ENCODE measurements at places on chromosomes 6 and 20.

GRCh38 chr6:4280707-4281106, 145.3 kb upstream of the ECI2 start:
- peak; percentile 88 for DNase-seq

GRCh38 chr6:157715728-157716164, 107.3 kb upstream of the SNX9 start:
- DNase-seq, result no peak

DNA sequence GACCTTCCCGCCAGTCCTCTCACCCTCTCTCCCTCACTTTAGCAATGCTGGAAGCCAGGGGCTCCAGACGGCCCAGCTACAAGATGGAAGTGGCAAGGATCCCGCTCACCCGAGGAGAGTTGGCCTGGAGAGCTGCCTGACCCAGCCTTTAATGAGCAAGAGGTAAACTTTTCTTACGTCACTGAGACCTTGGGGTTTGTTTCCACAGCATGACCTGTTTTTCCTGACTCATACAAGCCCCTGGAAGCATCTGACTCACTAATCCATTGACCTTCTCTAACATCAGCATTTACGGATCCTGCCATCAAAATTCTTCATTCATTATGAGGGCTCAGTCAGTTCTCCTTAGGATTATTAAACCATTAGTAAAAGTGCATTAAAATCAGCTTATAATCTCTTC, 120.4 kb downstream of the MYLK4 start:
- DNase-seq, result peak; percentile 95

GRCh38 chr20:35738410-35739179, 3.5 kb downstream of the RBM39 start:
- no peak for DNase-seq

- DNase-seq, result no peak
Observed at GRCh38 chr6:8193541-8193940, 91.2 kb upstream of the EEF1E1 start.

DNA sequence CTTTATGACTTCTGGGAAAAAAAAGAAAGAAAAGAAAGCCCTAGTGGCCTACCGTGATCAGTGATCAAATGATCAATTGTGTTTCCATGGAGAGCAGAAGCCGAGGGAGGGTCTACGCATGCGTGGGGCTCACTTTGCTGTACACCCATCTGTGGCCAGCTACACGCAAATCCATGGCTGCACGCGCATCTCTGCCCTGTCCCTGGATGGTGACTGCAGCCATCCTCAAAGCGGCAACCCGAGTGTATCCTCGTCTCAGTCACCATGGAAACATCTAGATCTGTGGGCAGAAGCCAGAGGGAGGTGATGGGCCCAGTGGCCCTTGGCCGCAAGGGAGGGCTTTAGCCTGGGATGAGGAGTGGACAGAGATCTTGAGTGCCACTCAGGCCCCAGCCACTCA, 785 bp upstream of the ULBP3 start:
- DNase-seq, result no peak

GRCh38 chr20:38812182-38812581, 6.7 kb downstream of the PPP1R16B start:
- no peak for DNase-seq

GRCh38 chr6:15102241-15102640, 143.6 kb upstream of the JARID2 start:
- DNase-seq, result no peak

DNA sequence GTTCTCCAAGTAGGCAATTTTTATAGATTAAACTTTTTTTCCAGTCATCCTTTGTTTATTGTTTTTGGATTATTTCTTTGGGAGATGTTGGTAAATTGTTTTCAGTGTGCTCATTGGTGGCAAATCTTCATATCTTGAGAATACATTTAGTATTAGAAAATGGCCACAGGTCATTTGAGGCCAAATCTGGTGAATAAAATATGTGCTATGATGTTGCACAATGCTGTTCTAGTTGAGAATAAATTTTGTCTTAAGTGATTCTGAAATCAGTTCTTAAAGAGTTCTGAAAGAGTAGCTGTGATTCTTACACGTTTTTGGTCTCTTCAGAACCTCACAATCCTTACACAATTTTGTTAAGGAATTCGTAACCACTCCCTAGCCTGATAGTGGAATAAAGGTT, 20.1 kb downstream of the CDKAL1 start:
- DNase-seq, result no peak

GRCh38 chr6:108222504-108222903, 38.3 kb downstream of the SNX3 start:
- DNase-seq, result no peak

- DNase-seq, result no peak
Observed at GRCh38 chr20:24488800-24489175, 19.4 kb downstream of the SYNDIG1 start.

DNA sequence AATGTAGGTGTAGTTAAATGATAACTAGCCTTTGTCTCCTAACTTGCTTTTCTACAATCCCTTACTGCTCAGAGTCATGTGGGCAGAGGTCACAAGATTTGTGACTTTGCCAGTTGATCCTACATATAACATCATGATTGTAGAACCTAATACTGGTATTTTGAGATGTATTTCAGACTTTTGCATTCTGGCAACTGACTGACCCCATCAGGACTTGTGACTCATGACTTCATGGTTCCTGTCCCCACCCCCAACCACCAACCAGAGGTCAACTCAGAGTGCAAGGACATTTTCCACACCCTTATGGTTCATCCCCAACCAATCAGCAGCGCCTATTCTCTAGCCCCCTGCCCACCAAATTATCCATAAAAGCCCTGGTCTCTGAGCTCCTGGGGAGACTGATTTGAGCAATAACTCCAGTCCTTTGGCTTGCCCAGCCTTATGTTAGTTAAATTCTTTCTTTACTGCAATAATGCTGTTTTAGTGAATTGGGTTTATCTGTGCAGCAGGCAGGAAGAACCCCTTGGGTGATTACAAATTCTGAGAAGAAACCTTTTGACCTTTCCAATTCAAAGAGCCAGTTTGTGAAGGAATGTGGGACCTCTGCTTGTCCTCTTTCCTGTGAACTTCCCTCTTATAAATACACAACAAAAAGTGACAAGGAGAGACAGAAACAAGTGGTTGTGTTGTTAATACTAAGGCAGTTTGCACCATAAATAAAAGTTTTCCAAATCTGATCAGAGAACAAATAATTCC, 588.7 kb downstream of the UTRN start:
- DNase-seq, result no peak

DNA sequence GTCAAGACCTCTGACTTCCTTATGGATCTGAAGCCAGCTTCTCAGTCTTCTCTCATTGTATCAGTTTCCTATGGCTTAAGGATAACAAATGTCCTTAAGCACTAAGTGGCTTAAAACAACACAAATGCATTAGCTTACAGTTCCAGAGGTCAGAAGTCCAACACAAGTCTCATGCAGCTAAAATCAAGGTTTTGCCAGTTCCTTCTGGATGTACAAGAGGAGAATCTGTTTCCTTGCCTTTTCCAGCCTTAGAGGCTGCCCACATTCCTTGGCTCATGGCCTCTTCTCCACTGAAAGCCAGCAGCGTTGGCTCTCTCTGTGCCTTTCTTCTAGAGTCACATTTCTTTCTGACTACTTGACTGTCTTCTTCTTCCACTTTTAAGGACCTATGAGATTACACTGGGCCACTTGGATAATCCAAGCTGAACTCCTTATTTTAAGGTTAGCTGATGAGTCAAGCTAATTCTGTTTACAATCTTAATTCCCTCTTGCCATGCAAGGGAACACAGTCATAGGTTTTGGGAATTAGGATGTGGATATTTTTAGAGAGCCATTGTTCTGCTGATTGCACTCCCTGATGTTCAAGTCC, 179.0 kb downstream of the BCAS1 start:
- DNase-seq, result peak; percentile 81

DNA sequence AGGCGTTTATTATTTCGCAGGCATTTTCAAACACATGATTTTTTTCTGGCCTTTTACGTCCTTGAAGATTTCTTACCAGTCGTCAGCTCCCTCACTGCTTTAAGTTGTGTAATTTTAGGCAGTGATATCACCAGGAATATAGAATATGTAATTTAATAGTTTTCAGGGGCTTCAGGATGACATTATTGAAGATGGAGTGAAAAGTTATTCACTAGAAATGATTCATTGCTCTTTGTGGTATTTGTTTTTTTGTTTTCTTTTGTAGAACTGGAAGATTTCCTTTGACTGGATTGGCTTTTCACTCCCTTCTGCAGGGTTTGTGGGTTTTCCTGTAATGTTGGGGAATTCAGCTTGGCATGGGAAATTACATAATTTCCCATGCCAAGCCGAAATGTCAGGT, 2.0 kb downstream of the LRRC1 start:
- DNase-seq, result peak; percentile 43

DNA sequence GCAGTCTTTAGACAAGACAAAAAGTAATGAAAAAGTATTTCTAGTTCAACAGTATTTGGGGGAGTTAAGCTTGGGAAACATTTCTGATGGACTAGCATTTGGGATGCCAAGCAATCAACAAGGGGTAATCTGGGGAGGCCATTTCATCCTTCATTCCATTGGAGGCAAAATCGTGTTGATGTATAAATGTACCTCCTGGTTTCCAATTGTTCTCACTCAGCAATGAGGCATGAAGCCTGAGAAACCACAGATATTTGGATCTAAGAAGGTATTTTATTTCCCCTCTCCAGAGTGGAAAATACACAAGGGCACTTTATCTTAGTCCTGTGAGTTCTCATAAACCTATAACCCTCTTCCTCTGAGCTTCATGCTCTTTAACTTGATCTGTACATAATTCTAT, 68.2 kb downstream of the TBX18 start:
- no peak for DNase-seq

- no peak for DNase-seq
Observed at GRCh38 chr20:25547999-25548398, 37.3 kb downstream of the NINL start.

DNA sequence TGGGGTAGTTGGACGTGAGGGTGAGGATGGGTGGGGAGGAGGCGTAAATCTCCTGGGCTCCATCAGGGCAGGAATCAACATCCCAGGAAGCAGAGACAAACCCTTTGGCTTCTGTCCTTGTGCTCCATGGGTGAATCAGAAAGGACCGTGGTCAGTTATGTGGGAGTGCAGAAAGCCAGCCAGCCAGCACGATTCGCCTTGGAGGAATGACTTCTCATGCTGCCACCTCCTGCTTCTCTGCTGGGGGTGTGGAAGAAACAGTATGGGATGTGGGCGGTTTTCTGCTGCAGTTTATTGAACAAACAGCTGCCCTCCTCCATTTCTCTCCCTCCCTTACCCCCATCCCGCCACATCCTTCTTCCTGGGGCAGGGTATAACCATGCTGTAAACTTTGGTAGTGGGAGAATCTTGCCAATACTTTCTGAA, 214.5 kb downstream of the SOX4 start:
- DNase-seq, result peak; percentile 65

DNA sequence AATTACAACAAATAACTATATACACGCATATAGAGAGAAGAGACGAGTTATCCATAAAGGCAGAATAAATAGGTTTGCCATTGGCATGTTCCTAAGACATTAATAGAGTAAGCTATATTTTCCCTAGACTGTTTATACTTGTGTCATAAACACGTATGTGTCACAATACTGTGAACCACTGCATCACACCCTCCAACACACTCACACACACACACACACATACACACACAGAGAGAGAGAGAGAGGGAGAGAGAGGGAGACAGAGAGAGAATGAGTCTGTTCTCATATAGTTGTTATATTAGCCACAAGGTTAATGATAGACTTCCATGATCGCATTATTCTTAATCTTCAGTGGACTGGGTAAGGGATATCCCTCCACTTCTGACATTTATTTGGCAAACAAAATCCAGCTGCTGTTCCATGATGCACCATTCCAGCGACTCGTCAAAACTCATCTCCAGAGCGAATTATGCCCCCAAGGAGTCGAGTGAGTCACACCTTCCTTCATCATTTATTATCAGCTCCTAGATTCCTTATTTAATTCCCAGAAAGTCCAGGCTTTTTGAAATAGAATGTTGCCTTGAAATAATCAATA, 82.8 kb upstream of the HIVEP1 start:
- no peak for DNase-seq

GRCh38 chr6:31114970-31115849, 610 bp downstream of the PSORS1C1 start:
- DNase-seq, result peak; percentile 72

DNA sequence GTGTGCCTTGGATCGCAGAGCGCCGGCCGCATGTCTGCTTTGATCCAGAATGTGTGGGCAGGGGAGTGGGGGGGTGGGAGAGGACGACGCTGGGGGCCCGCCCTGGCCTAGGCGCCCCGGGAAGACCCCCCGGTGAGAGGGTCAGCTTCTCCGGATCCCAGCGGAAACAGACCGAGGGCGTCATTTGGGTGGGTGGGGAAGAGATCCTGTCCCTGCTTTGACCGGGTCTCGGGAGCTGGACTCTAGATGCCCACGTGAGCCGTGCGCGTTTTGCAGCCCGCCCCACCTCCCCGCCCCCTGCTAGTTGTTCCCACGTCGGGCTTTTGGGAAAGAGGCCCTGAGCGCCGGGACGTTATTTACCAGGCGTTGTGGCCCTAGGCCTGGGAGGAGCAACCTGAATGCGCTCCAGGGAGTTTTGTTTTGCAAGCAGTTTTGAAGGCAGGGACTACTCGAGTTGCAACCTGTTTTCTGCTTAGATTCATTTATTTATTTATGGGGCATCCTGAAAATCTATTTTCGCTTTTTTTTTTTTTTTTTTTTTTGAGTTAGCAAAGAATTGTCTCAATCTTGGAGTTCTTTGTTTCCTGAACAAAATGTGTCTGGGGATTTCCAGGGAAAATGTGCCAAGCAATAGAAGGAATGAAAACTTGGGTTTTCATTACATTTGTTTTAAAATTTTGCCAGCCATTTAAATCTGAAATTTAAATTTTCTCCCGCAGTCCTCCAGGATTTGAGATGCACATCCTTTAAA, 1.6 kb downstream of the DSP start:
- peak; percentile 84 for DNase-seq

GRCh38 chr6:74199215-74199915, 503.4 kb downstream of the CD109 start:
- no peak for DNase-seq

GRCh38 chr6:56314683-56315523, 67.5 kb upstream of the COL21A1 start:
- peak; percentile 81 for DNase-seq

- DNase-seq, result no peak
Observed at GRCh38 chr6:151292974-151293687, 53.4 kb downstream of the AKAP12 start.

GRCh38 chr6:170243791-170244291, 47.0 kb downstream of the DLL1 start:
- DNase-seq, result no peak

DNA sequence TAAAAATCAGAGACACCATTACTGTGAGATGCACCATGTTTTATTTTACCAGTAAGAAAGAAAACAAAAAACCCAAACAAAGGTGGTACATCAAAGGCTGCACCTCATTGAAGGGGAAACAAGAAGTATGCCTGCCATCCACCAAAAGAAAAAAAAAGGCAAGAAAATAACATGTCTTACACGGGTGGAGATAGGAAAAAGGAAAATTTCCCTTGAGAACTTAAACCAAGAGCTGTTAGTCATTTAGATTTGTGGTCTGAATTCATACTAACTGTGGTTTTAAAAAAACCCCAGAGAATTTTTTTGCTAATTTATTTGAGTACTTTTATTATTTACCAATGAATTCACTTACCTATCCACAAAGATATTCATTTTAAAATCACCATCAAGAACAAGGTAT, 144.0 kb downstream of the LRRC1 start:
- DNase-seq, result peak; percentile 22

- no peak for DNase-seq
Observed at GRCh38 chr6:1127129-1127528, 184.8 kb upstream of the FOXQ1 start.

GRCh38 chr20:50916257-50916656, 15.0 kb downstream of the ADNP start:
- peak; percentile 20 for DNase-seq

GRCh38 chr6:32074996-32075532, 34.1 kb downstream of the TNXB start:
- no peak for DNase-seq

GRCh38 chr6:98944598-98945081, 3.1 kb downstream of the FBXL4 start:
- peak; percentile 2 for DNase-seq
